CD4-positive, alpha-beta memory T cell (primary cell): ENCODE measurements at places on chromosomes 16 and 17.

DNA sequence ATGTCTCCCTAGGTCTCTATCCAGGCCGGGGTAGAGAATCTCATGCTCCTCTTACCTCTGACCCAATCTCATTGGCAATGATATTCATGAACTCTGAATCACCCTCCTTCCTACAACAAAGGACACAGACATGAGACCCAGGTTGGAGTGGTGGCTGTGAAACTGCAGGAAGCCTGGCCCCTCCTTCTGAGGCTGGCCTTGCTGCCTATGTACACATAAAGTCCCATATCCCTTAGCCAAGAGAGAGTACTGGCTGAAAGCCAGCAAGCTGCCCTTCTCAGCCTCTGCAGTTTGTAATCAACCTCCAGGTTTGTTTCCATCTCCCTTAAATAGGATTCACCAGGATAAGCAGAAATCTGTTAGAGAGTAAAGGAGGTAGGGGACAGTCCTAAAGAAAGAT, 10.6 kb downstream of the AARSD1 start:
- DNase-seq: no peak

GRCh38 chr17:155576-155975, 18.2 kb downstream of the SCGB1C2 start:
- DNase-seq: no peak

- DNase-seq: no peak
Observed at GRCh38 chr17:44144966-44145739, 3.4 kb downstream of the HROB start.

- no peak for DNase-seq
Observed at GRCh38 chr16:53882310-53882709, 178.4 kb downstream of the FTO start.

DNA sequence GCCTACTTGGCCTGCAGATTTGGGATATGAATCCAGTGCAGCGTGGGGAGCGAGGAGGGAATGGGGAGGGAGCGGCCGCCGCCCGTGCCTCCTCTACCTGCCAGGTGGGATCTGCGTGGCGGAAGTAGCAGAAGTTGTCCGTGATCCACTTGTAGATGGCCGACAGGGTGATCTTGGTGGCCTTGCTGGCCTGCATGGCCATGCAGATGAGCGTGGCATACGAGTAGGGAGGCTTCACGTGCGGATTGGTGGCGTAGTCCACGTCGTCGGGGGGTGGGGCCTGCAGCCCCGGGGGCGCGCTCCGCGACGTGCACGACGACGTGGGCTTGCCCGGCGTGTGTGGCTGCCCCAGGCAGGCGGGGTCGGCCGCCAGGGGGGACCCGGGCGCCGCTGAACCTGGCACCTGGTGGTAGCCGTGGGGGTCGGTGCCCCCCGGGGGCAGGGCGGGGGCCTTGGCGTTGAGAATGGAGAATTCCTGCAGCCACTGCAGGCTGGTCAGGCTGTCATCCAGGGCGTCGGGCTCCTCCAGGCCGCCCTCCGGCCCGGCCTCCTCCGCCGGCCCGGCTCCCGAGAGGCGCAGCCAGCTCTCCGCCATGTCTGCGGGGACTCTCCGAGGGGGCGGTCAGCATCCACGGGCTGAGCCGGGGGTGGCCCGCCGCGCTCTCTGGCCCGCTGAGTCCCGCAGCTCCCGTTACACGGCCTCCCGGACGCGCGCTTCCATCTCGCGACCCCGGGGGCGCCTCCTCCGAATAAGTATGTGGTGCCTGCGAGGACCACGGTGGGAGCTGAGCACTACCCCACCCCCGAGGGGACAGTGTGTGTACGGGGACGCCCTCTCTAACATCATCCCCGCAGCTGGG, 1.0 kb downstream of the FOXJ1 start:
- no peak for DNase-seq

- DNase-seq: no peak
Observed at GRCh38 chr17:44977065-44977464, 9.0 kb upstream of the C1QL1 start.

- no peak for DNase-seq
Observed at GRCh38 chr17:79794659-79795511, 2.0 kb downstream of the CBX8 start.

DNA sequence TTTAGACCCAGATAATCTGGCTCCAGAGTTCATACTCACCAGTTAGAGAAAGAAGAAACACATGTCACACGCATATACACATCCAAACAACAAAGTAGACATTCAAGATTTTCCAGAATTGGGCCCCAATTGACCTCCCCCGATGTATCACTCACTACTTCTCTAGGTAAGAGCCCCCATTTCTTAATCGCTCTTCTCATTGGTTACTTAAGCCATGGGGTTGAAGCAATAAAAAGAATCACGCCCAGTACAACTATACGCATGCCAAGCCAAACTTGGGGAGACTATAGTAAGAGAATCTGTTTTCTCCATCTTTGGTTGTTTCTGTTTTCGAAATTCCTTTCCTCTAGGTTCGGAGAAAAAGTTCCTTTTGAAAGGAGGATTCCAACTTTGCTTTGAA, 565 bp downstream of the DDX52 start:
- DNase-seq: no peak

DNA sequence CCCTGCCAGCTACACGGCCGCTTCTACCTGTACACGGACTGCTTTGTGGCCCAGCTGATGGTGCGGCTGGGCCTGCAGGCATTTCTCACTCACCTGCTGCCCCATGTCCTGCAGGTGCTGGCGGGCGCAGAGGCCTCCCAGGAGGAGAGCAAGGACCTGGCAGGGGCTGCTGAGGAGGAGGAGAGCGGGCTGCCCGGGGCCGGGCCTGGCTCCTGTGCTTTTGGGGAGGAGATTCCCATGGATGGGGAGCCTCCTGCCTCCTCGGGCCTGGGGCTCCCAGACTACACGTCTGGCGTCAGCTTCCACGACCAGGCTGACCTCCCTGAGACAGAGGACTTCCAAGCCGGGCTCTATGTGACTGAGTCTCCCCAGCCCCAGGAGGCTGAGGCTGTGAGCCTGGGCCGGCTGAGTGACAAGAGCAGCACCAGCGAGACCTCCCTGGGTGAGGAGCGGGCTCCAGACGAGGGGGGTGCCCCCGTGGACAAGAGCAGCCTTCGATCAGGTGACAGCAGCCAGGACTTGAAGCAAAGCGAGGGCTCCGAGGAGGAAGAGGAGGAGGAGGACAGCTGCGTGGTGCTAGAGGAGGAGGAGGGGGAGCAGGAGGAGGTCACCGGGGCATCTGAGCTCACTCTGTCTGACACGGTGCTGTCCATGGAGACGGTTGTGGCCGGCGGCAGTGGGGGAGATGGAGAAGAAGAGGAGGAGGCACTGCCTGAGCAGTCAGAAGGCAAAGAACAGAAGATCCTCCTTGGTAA, 3.5 kb downstream of the WDR81 start:
- no peak for DNase-seq

DNA sequence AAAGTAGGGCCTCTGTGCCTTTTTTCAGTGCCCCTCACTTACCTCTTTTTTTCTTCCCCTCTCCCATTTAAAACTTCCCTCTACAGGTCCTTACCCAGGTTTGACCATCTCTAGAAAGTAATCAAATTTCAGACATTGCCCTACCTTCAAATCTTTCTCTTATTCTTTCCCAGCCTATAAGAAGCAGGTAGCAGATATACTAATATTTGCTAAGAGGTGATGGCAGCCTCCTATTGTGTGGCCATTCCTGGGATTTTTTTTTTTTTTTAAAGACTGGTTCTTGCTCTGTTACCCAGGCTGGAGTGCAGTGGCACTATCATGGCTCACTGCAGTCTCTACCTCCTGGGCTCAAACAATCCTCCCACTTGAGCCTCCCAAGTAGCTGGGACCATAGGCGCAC, 111.1 kb upstream of the HAS3 start:
- DNase-seq: no peak

GRCh38 chr17:41478237-41478636, 2.7 kb downstream of the KRT35 start:
- DNase-seq: no peak

GRCh38 chr16:66905633-66906539, 12.8 kb downstream of the CDH16 start:
- no peak for DNase-seq

- DNase-seq: no peak
Observed at GRCh38 chr17:76684756-76685155, 26.0 kb downstream of the MXRA7 start.

DNA sequence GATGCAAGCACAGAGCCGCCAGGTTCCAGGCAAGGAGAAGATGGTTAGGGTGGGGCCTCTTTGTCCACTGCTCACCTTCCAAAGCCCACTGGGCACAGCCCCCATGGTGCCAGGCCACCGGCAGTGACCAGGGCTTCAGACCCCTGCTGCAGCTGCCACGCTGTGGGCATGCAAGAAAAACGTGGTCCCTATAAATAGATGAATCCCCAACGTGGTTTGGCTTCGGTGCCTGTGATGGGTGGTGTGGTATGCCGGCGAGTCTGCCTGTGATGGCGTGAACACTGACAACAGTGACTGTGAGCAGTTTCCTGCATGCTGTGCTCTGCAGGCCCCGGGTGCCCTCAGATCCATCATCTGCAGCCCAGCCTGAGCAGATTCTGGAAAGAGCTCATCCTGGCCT, 36.6 kb downstream of the RAB11FIP4 start:
- no peak for DNase-seq

DNA sequence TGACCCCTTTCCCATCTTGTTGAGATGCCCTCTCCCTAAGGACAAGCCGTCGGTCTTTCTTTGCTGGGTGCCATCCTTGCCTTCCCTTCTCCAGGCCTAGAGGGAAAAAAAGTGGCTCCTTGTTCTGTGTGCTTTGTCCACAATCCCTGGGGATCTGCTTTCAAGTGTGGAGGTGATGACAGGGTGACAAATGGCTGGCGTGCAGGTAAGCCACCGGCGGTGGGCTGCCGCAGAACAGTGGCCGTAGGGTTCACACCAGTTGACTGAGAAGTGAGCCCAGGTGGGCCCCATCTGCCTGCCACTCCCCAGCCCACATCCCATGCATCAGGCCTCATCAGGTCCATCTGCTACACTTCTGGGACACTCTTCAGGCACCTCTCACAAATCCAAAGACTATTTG, 11.4 kb upstream of the CALB2 start:
- no peak for DNase-seq

DNA sequence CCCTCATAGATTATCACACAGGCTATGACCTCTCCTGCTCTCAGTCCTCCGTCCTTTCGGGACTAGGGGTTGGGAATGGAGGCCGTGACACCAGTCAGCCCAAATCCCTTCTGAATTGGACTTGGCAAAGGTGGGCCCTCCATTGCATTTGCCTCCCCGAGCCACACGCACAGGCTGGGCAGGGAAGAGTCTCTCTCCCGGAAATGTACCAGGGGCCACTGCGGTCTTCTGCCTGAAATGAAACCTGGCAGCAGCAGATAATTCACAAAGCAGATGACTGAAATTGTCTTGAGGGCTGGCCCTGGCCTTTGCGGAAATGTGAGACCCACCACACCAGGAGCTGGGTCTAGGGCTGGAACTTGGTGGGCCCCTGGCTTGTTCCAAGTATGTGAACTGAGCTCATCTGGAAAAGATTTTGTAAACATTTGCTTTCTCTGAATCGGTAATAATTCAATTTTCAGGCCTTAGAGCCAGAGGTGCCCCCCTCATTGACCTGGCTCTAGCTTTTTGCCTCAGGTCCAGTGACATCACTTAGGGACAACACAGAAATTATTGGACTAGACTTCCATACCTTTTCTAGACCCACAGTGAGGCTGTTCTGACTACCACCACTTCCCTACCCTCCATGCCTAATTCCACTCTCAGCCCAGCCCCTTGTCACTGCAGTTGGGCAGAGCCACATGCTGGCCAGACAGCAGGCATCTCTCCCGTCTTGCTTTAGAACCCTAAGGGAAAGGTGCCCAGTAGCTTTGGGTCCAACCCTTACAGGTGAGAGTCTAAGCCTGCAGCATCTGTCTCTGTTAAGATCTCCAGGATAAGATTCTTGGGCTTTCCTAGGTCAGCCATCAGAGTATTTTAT, 75.2 kb downstream of the CCDC182 start:
- DNase-seq: no peak

- DNase-seq: no peak
Observed at GRCh38 chr16:21097151-21097550, 53.5 kb downstream of the DNAH3 start.

GRCh38 chr17:56793531-56793930, 40.2 kb downstream of the C17orf67 start:
- no peak for DNase-seq

DNA sequence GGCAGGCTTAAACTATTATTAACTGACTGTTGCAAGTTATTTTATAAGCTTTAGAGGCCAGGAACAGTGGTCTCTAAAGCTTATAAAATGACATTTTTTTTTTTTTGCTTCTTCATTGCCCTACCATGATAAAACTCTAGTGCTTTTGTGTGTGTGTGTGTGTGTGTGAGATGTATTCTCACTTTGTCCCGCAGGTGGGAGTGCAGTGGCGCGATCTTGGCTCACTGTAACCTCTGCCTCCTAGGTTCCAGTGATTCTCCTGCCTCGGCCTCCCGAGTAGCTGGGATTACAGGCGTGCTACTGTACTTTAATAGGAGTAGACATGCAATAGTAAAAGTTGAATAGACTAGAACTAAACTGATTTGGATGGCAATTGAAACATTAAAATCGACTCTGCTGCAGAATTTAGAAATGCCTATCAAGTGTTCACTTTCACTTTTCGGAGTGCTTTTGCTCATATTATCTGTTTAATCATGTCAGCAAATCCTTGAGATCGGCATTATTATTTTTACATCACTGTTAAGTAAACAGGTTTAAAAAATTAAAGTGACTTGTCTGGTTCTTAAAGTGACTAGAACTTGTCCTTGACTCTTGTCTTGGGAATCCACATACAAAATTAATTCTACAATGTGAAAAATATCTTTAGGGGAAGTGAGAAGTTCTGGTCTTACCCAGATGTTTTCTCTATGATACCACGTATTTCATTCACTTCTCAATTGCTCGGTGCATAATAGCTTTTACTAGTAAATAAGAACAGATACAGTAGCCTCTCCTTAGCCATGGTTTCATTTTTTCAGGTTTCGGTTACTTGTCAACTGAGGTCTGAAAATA, 8.4 kb upstream of the PCTP start:
- no peak for DNase-seq

DNA sequence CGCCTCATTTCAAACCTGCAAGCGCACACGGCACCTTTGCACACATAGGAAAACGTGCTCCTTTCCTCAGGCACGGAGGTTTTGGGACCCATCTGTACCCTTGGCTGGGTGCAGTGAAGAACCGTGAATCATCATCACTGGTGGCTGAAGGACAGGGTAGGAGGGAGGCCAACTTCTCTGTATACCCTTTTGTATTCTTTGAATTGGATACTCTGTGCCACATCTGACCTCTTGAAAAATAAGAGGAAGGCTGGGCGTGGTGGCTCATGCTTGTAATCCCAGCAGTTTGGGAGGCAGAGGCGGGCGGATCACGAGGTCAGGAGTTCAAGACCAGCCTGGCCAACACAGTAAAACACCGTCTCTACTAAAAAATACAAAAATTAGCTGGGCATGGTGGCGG, 11.7 kb downstream of the GPRC5B start:
- DNase-seq: no peak
